Colonic mucosa (tissue), 4 donors: ENCODE measurements at places on chromosomes 16 and 17.

DNA sequence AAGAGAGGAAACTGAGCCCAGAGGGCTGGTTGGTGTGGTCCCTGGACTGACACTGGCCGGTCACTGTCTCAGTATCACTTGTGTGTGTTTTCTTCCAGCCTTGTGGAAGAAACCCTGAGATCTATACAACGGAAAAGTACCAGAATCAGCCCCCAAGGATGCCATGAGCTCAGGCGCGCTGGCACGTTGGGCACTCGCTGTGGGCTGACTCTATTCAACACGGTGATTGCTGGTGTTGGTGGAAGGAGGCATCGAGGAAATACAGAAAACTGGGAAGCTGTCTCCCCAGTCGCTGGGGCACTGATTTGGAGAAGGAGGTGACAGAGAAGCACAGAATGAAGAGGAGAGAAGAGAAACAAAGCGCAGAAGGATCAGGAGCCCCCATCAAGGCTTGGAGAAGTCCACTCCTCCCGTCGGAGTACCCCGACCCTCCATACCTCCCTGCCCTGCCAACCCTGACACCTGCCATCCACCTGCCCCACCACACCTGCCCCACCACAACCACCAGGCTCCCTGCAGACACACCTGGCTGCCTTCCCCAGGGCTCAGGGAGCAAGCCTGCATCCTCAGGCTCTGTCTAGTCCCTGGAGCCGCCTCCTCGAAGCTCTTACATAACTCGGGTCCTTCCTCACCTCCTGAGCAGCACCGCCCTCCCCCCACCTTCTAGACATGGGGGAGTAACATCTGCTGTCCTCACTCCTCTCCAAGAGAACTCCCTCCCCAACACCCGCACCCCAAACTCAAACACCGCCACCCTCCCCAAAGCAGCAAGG lies 66.5 kb downstream of the RBFOX3 start:
- no peak for DNase-seq

GRCh38 chr17:76577876-76578275 lies 7.8 kb downstream of the ST6GALNAC2 start:
- no peak for DNase-seq

GRCh38 chr17:21089933-21090901 lies 36.5 kb upstream of the DHRS7B start:
- no peak for DNase-seq

- DNase-seq, result peak; percentile 84
Measured at GRCh38 chr17:29574732-29575510, 6.4 kb downstream of the TP53I13 start.

DNA sequence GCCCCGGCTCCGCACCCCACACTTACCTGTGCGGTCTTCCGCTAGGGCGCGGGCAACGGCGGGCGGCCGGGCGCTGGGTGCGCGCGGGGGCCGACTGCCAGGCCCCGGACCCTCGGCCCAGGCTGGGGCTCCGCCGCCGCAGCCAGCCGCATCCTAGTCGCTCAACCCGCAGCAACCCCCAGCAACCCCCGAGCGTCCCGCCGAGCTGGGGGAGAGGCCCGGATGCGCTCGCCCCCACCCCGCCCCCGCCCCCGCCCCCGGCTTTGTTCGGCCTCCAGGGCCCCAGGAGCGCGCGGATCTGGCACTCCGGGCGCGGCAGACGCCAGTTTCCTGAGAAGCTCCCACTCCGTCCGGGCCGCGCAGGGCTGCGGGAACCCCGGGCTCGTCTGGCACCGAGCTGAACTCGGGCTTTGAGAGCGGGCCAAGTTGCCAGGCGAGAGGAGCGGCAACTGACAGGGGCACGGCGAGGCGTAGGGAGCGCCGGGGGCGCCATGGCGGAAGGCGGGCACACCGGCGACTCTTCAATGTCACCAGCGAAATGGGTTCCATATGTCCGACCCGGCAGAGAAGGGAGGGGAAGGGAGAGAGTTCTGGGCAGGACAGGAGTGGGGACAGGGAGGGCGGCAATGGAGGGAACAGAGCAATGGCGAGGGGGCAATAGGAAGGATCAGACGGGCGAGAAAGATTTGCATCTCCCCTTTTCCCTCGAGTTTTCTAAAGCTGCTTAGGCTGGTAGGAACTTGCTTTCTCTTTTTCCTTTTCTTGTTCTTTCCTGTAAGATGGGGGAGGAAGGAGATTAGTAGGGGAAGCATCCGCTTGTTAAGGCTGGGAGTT lies 13.7 kb downstream of the HOXB4 start:
- no peak for DNase-seq

GRCh38 chr16:8923199-8923598 lies 40.5 kb downstream of the USP7 start:
- no peak for DNase-seq

GRCh38 chr17:9023392-9024218 lies 2.3 kb downstream of the NTN1 start:
- DNase-seq, result no peak

- no peak for DNase-seq
Measured at GRCh38 chr17:81579821-81580321, 27.7 kb upstream of the FAAP100 start.

GRCh38 chr17:77844681-77845080 lies 113.8 kb upstream of the TNRC6C start:
- no peak for DNase-seq

GRCh38 chr17:3846437-3847164 lies 555 bp upstream of the NCBP3 start:
- no peak for DNase-seq

GRCh38 chr16:1744338-1744840 lies 27.0 kb downstream of the NME3 start:
- no peak for DNase-seq

DNA sequence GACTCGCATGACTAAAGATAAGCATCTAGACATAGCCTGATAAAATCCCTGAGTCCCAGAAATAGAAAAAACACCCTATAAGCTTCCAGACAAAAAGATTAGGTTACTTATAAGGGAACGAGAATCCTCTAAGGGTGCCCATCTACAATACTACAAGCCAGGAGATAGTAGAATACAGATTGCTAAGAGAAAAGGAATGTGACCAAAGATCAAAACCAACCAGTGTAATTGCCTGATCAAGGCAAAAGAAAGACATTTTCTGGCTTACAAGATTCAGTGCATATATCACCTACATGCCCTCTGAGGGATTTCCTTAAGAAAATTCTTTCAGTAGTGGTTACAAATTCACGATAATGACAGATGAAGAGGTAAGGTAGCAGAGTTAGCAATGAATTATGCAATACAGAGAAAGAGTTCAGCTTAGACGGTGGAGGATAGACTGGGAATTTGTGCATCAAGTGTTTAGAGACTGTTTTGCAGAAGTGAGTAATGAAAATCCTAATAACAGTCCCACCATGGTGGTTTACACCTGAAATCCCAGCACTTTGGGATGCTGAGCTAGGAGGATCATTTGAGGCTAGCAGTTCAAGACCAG lies 35.0 kb downstream of the BCL7C start:
- DNase-seq, result no peak

- no peak for DNase-seq
Measured at GRCh38 chr17:37756051-37756450, 11.2 kb upstream of the HNF1B start.

DNA sequence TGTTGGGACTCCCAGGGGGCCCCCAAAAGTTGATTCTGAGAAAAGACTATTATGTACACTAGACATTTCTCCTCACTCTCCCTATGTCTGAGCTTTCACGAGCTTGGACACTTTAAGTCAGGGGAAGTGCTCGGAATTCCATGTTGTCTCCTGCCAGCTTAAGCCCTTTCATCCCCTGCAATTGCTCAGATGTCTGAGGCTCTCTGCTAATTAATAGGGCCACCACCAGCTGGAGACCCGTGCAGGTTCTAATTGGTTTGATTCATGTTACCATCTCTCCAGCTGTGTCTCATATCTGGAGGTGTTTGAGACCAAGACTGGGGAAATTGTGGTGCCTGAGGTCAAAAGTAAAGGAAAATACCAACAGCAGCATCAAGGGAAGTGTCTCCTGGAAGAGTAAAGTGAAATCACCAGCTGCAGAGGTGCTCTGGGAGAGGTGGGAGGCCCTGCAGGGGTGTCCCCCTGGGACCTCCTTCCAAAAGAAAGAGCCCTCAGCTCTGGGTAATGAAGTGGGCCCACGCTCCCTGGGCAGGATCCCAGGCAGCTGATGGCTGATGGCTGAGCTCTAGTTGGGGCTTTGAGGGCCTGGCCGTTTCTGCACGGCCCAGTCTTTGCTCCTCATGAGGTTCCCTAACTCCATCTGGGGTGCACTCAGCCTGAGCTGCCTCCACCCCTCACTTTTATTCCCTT lies 5.8 kb upstream of the UTS2R start:
- no peak for DNase-seq

GRCh38 chr16:62644030-62644812 lies 608.0 kb upstream of the CDH8 start:
- no peak for DNase-seq

DNA sequence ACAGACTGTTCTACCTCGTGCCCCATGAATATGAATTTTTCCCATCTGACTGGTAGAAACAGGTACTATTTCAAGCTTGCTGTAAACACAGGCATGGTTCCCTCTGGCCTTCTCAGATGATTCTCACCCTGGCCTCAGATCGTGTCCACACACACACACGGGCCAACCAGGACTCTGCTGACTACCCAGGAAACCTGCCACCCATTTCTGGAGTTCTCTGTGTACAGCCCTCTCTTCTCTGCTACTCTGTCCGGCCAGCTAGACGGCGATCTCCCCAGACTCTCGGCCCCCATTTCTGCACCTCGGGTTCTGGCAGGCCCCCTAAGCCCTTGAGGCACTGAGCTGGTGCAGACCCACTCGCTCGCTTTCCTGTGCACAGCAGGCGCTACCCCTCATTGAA lies 31.2 kb downstream of the RPA1 start:
- no peak for DNase-seq

DNA sequence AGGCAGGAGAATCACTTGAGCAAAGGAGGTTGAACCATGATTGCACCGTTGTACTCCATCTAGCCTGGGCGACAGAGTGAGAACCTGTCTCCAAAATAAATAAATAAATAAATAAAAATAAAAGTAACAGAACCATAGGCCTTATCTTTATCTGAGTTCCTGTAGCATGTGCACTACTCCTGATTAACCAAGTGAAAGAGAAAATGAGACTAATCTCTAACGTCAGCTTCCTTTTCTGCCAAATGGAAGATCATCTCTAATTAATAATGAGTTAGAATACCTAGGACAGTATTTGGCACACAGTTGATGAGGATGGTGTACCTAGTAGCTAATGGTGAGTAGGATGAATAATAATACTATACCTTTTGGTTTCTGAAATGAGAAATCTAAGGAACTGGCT lies 520.4 kb downstream of the WWOX start:
- DNase-seq, result no peak

GRCh38 chr16:73692861-73693260 lies 603.8 kb upstream of the PSMD7 start:
- no peak for DNase-seq

DNA sequence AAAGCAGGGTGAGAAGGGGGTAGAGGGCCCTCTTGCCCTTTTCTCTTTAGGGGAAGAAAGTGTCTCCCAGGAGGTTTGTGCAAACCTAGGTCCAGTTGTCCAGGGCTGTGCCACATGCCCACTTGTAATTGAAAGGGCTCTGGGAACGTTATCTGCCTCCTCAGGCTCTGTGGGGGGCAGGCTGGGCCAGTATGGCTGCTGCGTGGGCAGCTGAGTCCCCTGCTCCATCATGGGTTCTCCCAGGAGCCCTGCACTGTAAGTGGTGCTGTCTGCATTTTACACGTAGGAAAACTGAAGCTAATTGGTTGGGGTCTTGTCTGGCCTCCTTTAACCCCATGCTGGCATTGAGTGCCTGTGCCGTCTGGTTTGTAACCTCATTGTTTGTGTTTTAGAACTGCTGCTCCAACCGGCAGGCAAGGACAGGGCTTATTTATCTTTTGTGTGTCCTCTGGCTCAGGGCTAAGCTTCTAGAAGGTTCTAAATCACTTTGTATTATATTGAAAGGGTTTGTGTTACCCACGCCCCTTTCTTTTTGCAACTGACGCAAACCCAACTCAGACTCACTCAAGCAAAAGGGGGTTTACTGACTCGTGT lies 117.7 kb upstream of the CIBAR2 start:
- DNase-seq, result no peak

DNA sequence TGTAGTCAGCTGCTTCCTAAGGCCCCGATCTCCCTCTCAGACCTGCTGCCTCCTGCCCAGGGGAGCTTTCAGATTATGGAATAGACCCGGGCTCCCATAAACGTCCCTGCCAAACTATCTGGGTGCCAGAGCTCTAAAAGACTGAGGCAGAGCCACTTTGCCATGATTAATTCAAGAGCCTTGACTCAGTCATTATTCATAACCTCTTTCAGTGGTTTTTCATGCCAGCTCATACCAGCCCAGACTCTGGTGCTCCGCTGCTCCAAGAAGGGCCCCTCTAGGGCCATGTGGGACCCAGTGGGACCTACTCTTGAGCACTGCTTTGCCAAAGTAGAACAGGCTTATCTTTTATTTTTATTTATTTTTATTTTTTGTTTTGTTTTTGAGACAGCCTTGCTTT lies 23.9 kb downstream of the DNAI2 start:
- DNase-seq, result no peak

DNA sequence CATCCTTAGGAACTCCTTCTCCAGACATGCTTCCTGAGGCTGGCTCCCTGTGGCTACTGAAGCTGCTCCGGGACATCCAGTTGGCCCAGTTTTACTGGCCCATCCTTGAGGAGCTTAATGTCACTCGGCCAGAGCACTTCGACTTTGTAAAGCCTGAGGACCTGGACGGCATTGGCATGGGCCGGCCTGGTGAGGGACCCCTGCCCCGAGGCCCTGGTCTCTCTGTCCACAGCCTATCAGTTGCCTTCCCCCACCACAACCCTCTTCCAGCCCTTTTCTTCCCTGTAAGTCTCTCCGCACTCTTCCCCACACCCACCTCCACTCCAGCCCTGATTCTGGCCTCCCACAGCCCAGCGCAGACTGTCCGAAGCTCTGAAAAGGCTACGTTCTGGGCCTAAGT lies 2.0 kb downstream of the TNK1 start:
- DNase-seq, result no peak

GRCh38 chr17:28716740-28717577 lies 709 bp downstream of the RAB34 start:
- peak; percentile 34 for DNase-seq

- DNase-seq, result peak; percentile 38
Measured at GRCh38 chr17:60577147-60577915, 22.7 kb upstream of the PPM1D start.

DNA sequence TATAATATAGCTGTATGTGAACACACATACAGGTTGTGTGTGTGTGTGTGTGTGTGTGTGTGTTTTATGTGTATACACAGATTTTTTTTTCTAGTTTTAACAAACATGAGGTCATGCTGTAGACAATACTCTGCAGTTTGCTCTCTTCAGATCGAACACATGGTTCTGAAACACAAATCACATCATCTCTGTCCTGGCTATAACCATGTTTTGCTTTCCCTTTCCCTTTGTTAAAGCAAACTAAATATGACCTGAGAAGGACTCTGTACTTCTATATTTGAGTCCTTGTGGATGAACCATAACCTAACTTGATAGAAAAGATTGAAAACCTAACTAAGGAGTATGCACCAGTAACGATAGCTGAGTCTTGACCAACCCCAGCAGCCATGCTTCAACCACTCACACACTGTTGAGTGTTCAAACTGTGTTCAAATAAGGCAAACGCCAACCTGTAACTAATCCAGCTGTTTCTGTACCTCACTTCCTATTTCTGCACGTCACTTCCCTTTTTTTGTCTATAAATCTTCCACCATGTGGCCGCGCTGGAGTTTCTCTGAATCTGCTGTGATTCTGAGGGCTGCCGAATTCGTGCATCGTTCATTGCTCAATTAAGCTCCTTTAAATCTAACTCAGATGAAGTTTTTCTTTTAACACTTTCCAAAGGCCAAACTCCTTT lies 303.8 kb downstream of the HS3ST3B1 start:
- no peak for DNase-seq

GRCh38 chr16:54921206-54921824 lies 9.3 kb upstream of the IRX5 start:
- no peak for DNase-seq
